Mammary epithelial cell (primary cell): ENCODE measurements at places on chromosomes 6 and 20.

GRCh38 chr20:60715172-60715571 lies 536.9 kb upstream of the CDH4 start:
- no peak for DNase-seq

- no peak for DNase-seq
These were observed 440.1 kb downstream of the EPHA7 start for GRCh38 chr6:92979281-92979680.

DNA sequence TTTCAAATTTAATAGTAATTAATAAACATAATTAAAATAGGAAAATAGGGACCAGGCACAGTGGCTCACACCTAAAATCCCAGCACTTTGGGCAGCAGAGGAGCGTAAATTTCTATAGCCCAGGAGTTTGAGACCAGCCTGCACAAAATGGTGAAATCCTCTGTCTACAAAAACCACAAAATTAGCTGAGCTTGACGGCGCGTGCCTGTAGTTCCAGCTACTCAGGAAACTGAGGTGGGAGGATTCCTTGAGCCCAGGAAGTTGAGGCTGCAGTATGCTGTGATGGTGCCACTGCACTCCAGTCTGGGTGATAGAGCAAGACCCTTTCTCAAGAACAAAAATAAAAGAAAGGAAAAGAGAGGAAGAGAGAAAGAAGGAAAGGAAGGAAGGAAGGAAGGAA lies 1387.0 kb upstream of the ADGRB3 start:
- DNase-seq: no peak

DNA sequence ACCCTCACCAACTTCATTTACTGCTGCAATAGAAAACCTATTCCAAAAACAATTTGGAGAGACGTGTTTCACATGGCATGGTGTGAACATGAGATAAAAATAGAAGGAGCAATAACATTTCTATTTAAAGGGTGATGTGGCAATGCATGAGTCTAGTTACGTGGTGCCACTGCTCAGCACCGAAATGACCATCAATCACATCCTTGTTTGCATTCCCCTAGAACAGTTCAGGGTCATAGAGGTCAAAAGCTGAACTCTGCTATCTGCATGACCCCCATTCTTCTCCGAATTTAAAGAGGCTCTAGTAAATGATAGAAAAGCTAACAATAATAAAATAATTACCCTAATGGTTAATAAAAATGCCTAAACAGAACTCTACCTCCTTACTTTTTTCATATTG lies 29.5 kb downstream of the ROS1 start:
- DNase-seq: no peak

GRCh38 chr6:140379919-140380318 lies 1005.5 kb upstream of the CITED2 start:
- DNase-seq: no peak

DNA sequence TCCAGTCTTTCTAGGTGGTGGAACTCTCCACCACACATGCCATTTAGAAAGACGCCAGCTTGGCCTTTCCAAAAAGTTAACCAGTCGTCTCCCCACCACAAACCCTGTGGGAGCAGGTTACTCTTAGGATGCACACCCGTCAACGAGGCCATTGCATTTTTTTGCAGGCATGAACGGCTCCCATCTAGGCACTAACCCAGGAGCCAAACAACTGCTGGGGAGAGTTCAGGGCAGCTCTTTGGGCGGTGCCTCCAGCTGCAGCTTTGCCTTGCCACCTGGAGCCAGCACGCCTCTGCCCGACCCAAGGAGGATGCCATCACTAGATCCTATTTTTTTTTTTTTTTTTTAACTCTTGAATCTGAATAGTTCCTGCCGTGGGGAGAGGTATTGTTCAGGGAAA lies 39.9 kb downstream of the TBC1D7 start:
- no peak for DNase-seq

GRCh38 chr20:44856442-44856841 lies 29.1 kb upstream of the YWHAB start:
- DNase-seq: no peak

GRCh38 chr6:829656-830055 lies 136.7 kb upstream of the EXOC2 start:
- peak; percentile 32 for DNase-seq

- DNase-seq: peak; percentile 37
These were observed 181.4 kb downstream of the SIM1 start for GRCh38 chr6:100283285-100283684.

GRCh38 chr6:53702316-53702715 lies 36.8 kb upstream of the KLHL31 start:
- DNase-seq: no peak

DNA sequence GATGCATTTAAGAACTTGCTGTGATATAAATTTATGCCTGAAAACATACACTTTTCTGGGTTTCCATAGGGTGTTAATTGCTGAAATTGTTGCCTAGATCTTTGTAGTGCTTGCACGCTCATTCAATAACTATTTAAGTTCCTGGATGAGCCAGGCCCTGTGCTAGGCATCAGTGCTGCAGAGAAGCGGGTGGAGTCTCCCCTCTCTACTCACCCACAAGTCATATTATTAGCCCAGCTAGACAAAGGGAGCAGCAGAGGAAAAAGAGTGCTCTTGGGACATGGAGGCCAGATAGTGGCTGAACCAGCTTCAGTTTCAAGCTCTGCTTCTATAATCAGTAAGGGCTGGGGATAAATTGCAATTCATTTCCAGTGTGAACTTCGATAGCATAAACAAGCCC lies 329.1 kb downstream of the TFAP2B start:
- peak; percentile 37 for DNase-seq

GRCh38 chr6:20302702-20303251 lies 90.5 kb upstream of the MBOAT1 start:
- DNase-seq: no peak

- DNase-seq: no peak
These were observed 21.1 kb downstream of the RAET1L start for GRCh38 chr6:150004101-150004782.

DNA sequence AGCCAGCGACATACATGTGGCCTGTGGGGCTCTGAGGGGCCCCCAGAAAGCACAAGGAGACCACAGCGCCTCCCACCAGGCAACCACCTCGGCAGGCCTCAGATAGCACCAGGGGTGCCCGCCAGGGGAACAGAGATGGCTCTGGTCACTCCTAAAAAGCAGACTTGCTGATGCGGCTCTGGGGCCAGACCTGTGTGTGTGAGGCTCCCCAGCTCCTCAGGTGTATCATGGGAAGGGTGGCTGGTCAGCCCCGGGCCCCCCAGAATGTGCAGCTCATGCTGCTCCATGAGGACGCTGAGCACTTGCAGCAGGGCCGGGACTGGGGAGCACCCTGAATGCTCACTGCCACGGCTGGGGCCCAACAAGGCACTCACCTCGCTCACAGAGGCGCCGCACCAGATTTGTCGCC lies 60.2 kb downstream of the PYGB start:
- DNase-seq: no peak
